ENCODE measurements at places on chromosomes 7 and 10.

GRCh38 chr7:30984359-30985107 is 20.8 kb downstream of the GHRHR start:
- DNase-seq = no peak

DNA sequence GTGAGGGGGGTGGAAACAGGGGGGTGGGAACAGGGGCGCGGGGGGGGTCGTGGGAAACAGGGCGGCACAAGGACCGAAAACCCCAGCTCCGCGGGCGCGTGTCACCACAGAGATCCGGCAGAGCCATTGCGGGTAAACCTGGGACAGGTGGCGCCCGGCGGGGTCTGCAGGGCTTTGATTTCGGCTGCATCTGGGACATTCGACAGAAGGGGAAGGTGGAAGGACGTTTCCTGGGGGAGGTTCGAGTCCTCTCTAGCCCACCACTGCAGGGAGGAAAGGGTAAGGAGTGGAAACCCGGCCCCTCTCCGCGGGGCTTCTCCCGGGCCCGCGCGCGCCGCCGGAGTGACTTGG is 7.5 kb downstream of the NKX2-3 start:
- DNase-seq = no peak

GRCh38 chr7:1313613-1314012 is 80.9 kb downstream of the UNCX start:
- DNase-seq = no peak

DNA sequence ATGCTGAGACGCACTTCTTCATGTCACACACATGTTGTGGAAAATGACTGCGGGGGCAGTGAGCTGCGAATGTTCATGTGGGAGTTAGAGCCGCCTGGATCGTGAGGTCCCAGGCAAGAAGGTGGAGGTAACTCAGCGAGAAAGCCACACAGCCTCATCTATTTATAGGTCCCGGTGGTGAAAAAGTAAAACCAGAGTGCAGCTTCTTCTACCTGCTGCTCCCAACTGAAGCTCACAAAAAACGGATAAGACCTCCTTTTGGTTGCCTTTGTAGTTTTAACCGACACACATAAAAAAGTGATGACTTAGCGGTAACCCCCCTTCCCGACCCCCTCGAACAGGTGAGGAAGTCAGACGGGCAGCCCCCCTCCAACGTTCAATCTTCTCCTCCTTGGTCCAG is 276.9 kb downstream of the GATA3 start:
- no peak for DNase-seq

- DNase-seq = no peak
Measured at GRCh38 chr10:124701881-124702656, 42.1 kb downstream of the FAM53B start.

- DNase-seq = no peak
Measured at GRCh38 chr10:113044016-113044755, 94.1 kb downstream of the TCF7L2 start.

DNA sequence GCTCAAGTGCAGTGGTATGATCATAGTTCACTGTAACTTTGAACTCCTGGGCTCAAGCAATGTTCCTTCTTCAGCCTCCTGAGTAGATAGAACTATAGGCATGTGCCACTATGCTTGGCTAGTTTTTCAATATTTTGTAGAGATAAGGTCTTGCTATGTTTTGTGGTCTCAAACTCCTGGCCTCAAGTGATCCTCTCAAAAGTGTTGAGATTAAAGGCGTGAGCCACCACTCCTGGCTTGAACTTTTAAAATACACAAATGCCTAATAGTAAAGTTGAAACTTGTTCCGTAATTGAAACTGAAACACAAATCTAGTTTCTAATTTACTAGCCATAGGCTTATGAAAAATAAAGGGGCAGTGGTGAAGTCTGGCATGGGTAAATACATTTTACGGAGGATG is 65.7 kb downstream of the AP3M1 start:
- DNase-seq = no peak

DNA sequence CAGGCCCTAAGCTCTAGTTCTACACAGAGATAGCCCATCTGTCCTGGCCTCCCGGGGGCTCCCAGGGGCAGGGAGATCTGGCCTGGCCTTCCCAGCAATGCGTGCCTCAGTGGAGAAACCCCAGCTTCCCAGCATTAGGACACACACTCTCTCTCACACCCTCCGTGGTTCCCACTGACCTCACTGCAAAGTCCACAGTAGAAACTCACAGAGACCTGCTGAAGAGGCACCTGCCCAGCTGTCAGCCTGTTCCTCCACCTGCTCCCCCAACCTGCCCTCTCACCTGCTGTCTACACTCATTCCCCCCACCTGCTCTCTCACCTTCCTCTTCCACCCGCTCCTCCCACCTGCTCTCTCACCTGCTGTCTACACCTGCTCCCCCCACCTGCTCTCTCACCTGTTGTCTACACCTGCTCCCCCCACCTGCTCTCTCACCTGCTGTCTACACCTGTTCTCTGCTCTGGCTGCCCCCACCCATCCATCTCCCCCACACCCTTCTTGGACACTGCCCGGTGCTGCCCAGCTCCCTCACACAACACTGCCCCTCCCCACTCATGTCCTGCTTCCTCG is 21.1 kb upstream of the PFKP start:
- no peak for DNase-seq

DNA sequence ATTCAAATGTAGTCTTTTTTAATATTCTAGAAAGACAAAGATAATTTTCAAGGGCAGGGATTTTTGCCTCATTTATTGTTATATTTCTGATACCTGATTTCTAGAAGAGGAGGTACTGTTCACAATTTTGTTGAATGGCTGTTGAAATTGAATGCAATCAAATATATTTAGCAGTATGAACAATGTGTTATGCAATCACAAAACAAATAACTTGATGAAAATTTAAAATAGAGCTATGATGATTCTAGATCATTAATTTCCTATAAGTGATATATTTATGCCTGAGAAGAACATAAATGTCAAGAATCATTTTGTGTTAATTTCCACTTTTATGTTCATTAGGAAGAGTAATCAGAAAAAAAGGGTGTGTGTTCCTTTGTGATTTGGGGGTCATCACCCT is 114.6 kb upstream of the CNTNAP2 start:
- no peak for DNase-seq

DNA sequence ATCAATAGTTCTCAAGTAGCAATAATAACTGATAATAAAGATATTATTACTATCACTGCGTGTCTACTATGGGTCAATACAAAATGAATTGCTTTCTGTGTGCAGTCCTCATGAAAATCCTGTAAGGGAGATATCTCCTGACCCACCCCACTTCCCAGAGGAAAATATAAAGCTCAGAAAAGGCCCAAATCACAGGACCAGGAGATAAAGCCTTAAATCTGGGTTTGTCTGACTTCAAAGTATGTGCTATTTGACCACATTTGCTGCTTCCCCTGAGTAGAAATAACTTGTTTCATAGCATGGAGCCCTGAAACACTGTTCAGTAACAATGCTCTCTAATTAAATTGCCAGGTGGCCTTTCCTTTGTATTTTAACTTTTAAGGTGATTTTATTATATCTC is 174.1 kb downstream of the JAZF1 start:
- no peak for DNase-seq

GRCh38 chr7:22549051-22549450 is 49.1 kb upstream of the STEAP1B start:
- DNase-seq = no peak

GRCh38 chr7:150665896-150666295 is 19.6 kb upstream of the GIMAP2 start:
- DNase-seq = no peak

DNA sequence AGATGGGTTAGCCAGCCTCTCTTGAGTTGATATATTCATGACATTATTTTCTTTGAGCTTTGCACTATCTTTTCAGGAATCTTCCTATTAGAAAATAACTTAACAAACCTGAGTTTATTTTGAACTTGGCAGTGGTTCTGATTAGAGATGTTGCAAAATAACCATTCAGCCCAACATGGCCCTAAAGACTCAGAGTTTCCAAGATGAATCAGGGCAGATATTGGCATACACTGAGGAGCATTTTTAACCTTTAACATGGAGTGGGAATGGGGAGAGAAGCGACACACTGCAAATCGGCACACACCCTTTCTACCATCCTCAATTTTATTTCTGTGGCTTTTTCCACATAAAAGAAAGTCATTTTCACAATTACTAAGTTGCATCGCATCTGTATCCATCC is 190.8 kb downstream of the TRIL start:
- DNase-seq = no peak

DNA sequence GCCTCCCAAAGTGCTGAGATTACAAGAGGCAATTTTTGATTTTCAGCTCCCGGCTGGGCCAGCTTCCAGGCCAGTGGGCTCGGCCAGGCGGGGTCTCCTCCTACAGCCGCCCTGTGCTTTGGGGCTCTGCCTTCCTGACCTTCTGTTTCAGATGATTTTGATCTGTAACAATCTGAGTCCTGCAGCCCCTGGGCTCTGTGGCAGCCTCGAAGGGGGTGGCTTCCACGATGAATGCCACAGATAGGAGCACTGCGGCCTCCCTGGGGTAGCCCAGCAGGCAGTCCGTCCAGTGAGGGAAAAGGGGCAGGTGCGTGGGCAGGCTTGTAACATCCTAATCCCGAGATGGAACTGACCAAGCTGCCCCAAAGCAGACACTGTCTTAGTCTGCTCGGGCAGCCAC is 177.5 kb downstream of the DNAJB6 start:
- DNase-seq = no peak

DNA sequence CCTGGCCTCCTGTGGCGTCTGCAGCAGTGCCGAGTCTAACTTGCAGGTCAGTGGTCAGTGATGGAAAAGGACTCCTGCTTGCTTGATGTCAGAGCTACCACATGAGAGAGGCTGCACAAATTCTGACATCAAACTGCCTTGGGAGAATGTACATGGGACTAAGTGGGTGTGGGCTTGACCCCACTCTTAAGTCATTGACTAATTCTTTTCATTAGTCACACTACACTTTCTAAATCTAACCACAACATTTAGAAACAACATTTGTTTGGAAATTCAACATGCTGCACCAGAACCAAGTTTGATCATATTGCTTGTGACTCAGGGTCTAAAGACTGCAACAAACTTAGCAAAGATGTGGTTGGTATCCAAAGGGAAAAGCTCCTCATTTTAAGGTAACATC is 24.4 kb upstream of the CDC14C start:
- no peak for DNase-seq

DNA sequence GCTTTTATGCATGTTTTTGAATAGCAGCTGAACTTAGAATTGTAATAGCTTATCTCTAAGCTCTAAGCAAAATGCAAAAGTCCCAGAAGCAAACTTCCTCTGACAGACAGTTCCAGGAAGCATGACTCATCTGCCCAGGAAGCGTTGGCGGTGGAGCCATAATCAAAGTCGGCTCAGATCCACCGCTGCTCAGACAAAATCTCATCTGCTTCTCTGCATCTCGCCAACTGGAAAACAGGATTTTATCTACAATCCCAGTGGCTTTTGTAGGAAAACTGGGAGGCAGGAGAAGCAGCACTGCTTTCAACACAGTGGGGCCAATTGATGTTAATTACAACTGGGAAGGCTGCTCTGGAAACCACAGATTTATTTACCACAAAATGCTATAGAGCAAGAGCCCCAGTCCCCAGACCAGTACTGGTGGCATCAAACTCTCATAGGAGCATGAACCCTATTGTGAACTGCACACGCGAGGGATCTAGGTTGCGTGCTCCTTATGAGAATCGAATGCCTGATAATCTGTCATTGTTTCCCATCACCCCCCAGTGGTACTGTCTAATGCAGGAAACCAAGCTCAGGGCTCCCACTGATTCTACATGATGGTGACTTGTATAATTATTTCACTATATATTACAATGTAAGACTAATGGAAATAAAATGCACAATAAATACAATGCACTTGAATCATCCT is 99.9 kb downstream of the CUBN start:
- DNase-seq = peak; percentile 73

DNA sequence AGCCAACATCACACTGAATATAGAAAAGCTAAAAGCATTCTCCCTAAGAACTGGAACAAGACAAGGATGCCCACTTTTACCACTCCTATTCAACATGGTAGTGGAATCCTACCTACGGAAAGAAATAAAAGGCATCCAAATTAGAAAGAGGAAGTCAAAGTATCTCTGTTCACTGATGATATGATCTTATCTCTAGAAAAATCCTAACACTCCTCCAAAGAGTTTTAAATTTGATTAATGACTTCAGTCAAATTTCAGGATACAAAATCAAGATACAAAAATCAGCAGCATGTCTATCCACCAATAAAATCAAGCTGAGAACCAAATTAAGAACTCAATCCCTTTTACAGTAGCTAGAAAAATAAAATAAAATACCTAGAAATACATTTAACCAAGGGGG is 35.3 kb upstream of the TNKS2 start:
- no peak for DNase-seq

DNA sequence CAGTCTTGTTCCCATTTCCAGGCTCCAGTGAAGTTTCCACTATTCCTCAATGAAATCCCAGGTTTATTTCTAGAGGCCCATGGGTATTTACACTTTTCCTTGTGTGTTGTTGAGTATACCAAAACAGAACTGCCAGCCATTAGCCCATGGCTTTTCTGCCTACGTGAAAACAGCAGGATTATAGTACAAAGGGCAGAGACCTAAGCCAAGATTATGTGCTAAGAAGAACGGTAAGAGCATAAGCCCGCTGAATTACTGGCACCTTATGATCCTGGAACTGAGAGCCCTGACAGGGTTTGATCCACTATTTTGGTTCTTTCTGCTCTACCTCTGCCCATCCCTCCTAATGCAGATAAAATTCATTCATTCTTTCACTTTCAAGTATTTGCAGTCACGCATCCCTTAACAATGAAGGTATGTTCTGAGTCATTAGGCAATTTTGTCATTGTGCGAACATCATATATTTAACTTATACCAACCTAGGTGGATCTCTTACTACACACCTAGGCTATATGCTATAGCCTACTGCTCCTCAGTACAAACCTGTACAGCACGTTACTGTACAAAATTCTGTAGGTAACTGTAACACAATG is 16.0 kb downstream of the SEMA3C start:
- no peak for DNase-seq

GRCh38 chr10:13632884-13633440 is 46.2 kb downstream of the PRPF18 start:
- no peak for DNase-seq

- DNase-seq = no peak
Measured at GRCh38 chr7:11478426-11478825, 353.6 kb downstream of the THSD7A start.

DNA sequence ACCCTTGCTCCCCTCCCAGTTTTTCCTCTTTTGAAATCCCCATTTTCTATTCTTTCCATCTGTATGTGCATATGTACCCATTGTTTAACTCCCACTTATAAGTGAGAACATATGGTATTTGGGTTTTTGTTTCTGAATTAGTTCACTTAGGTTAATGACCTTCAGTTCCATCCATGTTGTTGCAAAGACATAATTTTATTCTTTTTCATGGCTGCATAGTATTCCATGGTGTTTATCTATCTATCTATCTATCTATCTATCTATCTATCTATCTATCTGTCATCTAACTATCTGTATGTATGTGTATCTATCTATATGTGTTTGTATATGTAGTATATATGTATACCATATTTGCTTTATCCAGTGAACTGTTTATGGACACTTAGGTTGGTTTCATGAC is 264.2 kb upstream of the SEMA3E start:
- DNase-seq = no peak
